Muscle of arm (tissue), 14 donors: ENCODE measurements at places on chromosomes 6 and 20. TPM values are rescaled to one million over a fixed set of nuclear protein-coding genes. Genes with fewer than 3 reads are reported as not detected.

- no peak for DNase-seq
These were observed 13.6 kb downstream of the TXLNB start for GRCh38 chr6:139278190-139278589.

GRCh38 chr6:138345565-138346285 lies 32.0 kb upstream of the SMIM28 start:
- DNase-seq: no peak

DNA sequence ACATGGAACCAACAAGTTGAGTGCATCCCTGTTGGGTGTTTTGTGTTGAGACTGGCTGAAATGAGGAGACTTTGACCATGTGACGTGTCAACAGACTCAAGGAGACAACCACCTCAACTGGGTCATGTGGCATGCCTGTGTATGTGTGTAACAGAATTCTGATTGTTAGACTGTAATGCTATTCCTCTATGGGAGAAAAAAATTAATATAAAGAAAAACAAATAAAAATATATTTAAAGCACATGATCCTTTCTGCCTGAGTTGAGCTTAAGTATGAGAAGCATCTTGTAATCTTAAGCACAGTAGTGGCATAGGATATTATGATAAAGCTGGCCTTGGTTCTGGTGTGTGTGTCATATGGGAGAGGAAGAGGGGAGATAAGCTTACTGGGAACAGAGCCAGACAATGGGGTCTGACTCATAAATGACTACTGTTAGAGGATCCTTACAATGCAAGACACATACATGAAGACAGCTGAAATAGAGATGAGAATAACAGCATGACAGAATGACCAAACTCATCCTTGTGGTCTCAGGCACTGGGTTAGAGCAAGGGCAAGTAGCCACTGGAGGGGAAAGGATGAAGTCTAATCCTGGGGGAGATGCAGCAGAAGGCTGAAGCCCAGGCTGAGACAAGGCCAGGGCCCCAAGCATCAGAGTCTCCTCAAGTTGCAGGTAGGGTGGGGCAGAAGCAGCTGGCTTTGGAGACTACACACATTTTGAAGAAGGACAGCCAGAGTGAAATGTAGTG lies 9.2 kb downstream of the TP53INP2 start:
- DNase-seq: no peak

FOXQ1 gene
- polyA plus RNA-seq: not detected

TUBB2B gene
- polyA plus RNA-seq: 59.5 TPM

DNA sequence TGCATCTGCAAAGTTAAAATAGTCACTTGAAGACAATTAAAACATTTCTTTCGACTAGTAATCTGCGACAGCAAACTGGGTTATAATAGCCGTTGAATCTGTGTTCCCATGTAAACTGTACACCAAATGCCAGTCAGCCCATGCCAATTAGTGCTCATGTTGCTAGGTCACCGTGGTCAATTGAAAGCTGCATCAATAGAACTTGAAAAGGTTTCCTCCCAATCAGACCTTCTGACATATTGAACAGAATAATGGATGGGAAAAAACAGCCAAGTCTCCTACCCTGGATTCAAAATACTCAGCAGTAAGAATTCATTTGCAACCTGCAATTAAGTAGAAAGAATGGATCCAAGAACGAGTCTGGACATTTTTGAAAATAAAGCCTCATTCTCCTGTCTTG lies 11.2 kb downstream of the NKX2-4 start:
- no peak for DNase-seq

DNA sequence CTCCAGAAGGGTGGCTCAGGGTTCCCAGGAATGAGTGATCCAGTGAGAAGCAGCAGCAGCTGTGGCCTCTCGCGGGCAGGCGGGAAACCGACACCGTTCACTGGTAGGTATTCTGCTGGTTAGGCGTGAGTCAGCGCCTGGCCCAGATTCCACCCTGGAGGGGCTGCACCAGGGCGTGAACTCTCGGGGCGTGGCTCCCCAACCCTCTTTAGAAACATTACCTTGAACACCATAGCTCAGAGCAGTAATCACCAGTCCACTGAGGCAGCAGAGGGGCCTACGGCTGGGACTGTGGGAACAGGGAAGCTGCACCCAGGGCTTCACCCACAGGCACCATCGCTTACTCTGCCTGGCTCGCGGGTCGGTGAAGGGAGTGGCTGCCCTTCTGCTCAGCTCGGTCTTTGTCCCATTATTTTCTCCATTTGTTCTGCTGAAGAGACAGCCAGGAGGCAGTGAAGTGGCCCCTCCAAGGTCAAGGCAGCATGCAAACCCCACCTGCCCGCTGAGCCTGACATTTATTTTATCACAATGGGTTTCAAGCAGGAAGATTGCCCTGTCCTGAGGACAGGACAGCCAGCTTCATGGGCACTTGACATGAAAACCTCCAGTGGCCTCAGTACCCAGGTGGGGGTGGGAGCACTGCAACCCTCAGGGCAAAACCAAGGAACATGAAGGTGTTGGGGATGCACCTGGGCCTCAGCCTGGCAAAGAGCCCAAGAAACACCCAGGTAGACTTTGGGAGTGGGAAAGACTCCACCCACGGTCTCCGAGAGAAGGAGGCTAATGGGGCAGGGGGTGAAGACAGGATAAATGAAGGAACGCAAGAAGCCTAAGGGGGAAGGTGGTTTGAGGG lies 51.0 kb upstream of the CD93 start:
- DNase-seq: no peak

- DNase-seq: no peak
These were observed 16.2 kb downstream of the DNAJC5 start for GRCh38 chr20:63911176-63911575.

SLC17A1 gene
- polyA plus RNA-seq: not detected

DNA sequence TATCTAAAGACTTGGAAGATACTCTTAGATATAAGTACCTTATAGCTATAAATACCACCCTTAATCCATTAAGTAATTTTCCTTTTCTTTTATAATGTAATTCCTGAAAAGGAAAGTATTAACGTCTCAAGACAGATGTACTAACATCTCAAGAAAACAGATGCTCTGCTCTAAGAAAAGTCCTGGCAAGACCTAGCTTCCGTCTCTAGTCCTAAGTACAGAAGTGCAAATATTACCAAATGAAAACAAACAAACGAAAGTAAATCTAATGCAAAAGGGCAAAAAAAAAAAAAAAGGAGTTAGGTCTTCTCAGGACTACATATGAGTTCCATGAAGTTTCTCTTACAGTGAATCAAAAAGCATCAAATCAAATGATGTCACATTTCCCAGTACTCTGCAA lies 106.8 kb upstream of the PDE10A start:
- DNase-seq: no peak

- no peak for DNase-seq
These were observed 43.2 kb upstream of the OSTM1 start for GRCh38 chr6:108117427-108118358.

DNA sequence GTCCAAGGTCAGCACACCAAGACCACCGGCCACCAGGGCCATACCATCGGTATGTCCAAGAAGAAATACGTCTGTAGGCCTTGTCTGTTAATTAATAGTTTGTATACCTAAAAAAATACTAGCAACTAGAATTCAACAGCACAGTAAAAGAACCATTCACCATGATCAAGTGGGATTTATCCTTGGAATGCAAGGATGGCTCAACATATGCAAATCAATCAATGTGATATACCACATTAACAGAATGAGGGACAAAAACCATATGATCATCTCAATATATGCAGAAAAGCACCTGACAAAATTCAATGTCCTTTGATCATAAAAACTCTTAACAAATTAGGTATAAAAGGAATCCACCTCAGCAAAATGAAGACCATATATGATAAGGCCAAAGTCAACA lies 24.4 kb downstream of the RPP40 start:
- DNase-seq: no peak

BEND6 gene
- 0.45 TPM for polyA plus RNA-seq

- no peak for DNase-seq
These were observed 2.7 kb downstream of the PCMTD2 start for GRCh38 chr20:64258071-64258823.

DNA sequence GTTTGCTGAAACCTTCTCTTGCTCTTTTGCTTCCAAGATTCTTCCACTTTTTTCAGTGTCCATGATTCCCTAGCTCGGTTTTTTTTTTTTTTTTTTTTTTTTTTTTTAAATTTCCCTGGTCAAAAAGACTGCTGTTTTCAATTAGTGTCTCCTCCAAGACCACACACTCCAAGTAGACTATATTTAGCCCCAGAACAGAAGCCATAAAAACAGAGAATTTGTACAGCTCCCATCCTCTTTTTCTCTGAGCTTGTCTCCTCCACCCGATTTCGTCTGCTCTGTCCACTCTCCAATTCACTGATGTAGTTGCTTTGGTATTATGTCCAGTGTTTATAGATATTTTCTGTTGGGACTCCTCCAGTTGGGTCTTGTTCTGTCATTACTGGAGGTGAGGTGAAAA lies 37.6 kb downstream of the RSPH3 start:
- no peak for DNase-seq

- DNase-seq: no peak
These were observed 1.5 kb downstream of the FOXC1 start for GRCh38 chr6:1611322-1611571.

DNA sequence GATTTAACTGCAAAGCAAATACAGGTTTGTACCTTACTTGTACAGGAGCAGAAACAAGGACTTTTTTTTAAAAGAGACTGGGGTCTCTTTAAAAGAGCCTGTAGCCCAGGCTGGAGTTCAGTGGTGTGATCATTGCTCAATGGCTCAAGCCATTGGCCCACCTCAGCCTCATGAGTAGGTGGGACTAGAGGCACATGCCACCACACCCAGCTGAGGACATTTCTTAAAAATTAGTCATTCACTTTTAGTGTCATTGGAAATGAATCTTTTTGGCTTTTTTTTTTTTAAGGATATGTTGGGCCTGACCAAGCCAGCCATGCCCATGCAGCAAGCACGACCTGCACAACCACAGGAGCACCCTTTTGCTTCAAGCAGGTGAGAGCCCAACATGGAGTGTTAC lies 16.9 kb downstream of the SEC23B start:
- DNase-seq: no peak

SYCP2 gene
- 7.3 TPM for polyA plus RNA-seq

GATA5 gene
- polyA plus RNA-seq: not detected

- no peak for DNase-seq
These were observed 140.1 kb downstream of the NRN1 start for GRCh38 chr6:5866547-5867051.

SYNDIG1 gene
- 3.1 TPM for polyA plus RNA-seq

DNA sequence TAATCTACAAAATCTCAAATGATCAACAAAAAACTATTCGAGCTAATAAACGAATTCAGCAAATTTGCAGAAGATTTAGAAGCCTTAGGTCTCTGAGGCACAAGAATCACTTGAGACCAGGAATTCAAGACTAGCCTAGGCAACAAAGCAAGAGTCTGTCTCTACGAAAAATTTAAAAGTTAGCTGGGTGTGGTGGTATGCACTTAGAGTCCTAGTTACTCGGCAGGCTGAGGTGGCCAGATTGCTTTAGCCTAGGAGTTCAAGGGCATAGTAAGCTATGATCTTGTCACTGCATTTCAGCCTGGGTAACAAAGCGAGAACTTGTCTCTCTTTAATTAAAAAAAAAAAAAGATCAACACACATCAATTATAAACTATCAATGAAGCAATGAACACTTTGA lies 34.2 kb downstream of the FAM184A start:
- no peak for DNase-seq

SPTLC3 gene
- 10.7 TPM for polyA plus RNA-seq

- DNase-seq: no peak
These were observed 76.4 kb downstream of the SSR1 start for GRCh38 chr6:7236306-7237209.

- no peak for DNase-seq
These were observed 88.8 kb downstream of the MAP3K4 start for GRCh38 chr6:161080263-161080970.

DNA sequence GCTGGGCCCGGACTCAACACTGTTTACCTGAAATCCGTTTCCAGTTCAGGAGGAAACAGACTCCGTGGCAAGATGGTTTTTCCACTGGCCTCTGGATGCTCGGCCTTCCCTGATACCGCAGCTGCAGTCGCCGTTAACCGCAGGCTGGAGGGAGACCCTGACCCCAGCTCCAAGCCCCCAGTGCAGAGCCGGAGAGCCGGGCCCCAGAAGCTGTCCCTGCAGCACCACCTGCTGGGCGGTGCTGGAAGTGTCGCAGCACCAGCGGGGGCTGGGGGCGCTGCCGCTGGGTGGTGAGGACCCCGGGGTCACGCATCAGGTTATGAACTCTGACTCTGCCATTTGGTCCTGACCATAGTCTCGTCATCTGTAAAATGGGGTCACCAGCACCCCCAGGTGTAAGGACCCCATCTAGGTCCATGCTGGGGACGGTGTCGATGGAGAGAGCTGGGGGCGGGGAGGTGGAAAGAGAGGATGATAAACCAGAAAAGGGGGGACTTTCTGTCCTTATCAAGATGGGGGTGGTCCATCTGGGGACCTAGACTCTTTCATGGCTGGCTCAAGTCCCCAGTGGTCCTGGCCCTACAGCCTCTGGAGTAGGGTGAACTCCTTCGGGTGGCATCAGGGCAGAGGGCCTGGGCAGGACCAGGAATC lies 20.8 kb upstream of the CHRNA4 start:
- DNase-seq: peak; percentile 19

DNA sequence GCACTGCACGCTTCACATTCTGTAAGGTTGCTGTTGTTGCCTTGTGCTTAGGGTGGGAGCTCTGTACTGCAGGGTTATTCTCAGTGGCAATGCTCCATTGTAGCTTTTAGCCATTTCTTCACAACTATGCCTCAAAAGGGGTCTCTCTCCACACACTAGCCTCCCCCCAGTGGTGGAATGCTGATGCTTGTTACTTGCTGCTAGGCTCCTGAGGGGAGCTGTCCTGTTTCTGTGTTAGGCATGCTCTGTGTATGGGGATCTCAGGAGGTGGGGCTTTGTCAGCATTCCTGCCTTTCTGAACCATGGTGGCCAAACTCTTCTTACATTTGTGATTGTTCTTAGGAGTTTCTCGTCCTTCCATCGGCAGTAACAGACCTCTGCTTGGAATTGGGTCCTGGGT lies 18.8 kb downstream of the TMEM170B start:
- no peak for DNase-seq

DNA sequence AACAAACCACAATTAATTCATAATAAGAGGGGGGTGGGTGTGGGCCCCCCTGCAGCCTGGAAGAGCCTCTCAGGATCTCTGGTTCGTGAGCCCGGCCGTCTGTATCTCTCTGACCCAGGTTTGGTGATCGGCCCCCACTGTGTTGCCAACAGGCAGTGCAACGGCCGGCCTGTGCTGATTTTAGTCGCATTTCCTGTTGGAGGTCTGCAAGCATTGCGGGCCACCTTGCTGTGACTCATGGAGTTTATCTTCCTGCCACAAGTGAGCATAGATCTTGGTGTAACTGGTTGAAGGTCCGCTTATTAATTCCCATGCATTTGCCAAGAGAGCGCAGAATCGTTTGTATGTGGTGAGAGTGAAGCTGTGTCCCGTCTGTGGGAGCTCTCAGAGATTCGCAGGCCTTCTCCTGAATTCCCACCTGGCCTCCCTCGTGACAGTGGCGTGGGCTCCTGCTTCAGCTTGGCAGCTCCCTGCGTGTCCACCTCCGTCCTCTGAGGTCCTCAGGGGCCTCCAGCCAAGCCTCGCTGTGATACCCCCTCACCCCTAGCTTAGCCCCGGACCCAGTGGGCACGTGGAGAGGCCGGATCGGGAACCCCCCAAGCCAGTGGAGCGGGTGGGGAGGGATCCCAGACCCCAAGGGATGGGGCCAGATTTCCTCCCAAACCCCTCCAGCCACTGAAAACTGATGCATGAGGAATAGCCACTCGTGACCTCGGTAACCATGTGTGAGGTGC lies 269.8 kb downstream of the CDH4 start:
- DNase-seq: no peak

GRCh38 chr6:11423667-11424066 lies 113.9 kb upstream of the TMEM170B start:
- DNase-seq: no peak

ANGPT4 gene
- not detected for polyA plus RNA-seq
